ENCODE measurements at places on chromosomes 5 and 9. TPM values are rescaled to one million over a fixed set of nuclear protein-coding genes. Genes with fewer than 3 reads are reported as not detected.

The PPP3R2 gene
- total RNA-seq: not detected

The RNF208 gene
- total RNA-seq: 10.1 TPM

The TAF11L6 gene
- total RNA-seq: not detected

The SNX24 gene
- 19.3 TPM for total RNA-seq

- peak overlapping the region; percentile 81 for H3K4me3 ChIP-seq
- DNase-seq: peak; percentile 95
- H3K27me3 ChIP-seq: peaks cover 50% of the 10 kb centered on the region
- no peaks in the 10 kb centered on the region for H3K36me3 ChIP-seq
These were observed 132.6 kb downstream of the MRPL36 start for GRCh38 chr5:1666812-1667588.

GRCh38 chr5:134543820-134544614 is 18.5 kb downstream of the JADE2 start:
- no peak for DNase-seq
- H3K27me3 ChIP-seq: no peaks in the 10 kb centered on the region
- no peaks in the 10 kb centered on the region for H3K36me3 ChIP-seq
- peaks cover 8% of the 10 kb centered on the region for H3K4me1 ChIP-seq
- no peak overlapping the region for H3K4me3 ChIP-seq

DNA sequence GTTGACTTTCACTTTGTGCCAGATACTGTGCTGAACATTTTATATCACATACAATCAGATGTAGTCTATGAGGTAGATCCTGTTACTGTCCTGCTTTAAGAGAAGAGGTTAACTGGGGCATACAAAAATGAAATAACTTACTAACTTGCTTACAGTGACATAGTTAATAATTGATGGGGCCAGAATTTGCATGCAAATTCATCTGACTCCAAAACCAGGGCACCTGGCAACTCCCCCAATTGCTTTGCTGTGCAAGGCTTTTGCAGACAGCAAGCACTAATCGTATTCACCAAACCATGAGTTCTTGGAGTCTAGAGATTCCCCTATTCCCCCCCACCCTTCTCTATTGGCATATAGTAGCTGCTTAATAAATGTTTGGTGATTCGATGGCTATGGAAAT is 155.9 kb downstream of the TTLL11 start:
- no peaks in the 10 kb centered on the region for H3K4me1 ChIP-seq
- H3K27me3 ChIP-seq: peaks cover 3% of the 10 kb centered on the region
- DNase-seq: no peak
- no peak overlapping the region for H3K27ac ChIP-seq

DNA sequence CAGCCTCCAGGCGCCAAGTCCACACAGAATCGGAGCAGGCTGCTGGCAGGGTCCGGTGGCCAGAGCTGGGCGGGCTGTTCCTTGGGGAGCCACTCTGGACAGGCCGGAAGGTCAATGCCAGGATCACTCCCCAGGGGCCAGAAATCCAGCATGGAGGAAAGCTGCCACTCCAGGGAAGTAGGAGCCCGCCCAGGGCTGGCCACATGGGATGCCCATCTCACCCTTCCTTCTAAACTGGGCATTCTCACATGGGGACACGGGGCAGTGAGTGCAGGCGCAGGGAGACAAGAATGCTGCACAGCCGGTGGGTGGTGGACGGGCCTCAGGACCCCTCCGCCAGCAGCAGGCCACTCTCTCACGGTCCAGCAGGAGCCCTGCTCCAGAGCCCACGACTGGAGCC is 58.2 kb downstream of the ADAMTS2 start:
- no peak for DNase-seq
- no peak overlapping the region for H3K27ac ChIP-seq
- peaks cover 12% of the 10 kb centered on the region for H3K4me1 ChIP-seq
- H3K27me3 ChIP-seq: no peaks in the 10 kb centered on the region

DNA sequence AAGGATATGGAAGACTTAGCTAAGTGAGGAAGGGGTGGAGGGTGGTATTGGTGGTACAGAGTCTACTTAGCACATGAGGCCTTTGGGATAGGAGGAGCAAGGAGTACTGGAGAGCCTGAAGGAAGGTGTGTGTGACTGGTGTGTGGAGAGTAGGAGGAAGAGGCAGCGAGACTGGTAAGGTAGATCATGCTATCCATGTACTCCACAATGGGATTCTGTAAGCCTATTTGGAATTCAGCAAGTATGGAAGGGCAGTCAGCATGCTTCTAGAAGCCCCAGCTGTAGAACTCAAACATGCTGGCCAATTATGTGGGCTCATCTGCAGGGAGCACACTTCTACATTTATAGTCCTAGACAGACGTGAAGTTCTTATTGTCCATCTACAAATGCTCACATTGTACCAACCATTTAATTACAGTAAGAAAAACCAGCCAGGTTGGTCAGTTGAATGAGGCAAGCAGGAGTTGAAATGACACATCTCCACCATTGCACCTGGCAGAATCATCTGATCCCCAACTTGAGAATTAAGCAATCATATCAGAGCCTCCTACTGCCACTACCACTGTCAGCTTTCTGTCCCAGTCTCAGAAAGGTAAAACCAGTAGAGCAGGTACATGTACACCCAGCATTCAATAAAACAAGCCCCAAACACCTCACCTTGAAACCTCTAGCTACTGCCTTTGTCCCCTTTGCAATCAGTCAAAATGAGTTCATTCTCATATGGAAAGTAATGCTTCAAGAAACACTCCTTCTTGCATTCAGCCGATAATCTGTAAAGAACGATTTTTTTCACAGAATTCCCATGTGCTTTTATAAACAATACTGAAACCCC is 60.9 kb upstream of the GLRX start:
- H3K27me3 ChIP-seq: no peaks in the 10 kb centered on the region
- no peaks in the 10 kb centered on the region for H3K36me3 ChIP-seq
- no peak overlapping the region for H3K27ac ChIP-seq
- H3K4me1 ChIP-seq: peaks cover 6% of the 10 kb centered on the region

DNA sequence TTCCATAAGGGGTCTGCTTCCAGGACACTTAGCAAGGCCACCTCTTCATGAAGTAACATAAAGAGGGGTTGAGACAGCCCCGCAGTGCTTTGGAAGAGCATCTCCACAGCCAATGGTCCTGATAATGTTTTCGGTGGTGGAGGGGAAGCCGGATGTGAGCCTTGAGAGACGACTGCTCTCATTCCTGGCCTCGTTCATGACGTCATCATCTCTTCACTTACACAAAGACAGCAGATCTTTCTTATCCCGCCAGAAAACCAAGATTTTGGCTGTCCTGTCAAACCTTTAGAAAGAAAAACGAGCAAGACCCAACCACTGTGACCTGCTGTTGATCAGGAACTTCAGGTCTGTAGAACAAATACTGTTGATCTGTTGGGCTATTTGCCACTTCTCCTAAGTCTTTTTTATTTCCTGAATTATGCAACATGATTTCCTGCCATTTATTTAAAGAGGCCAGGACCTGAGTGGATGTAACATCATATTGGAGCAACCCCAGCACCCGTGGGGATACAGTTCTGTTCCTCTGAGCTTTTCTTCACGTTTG is 89.0 kb upstream of the IRX2 start:
- peaks cover 2% of the 10 kb centered on the region for H3K36me3 ChIP-seq
- no peaks in the 10 kb centered on the region for H3K27me3 ChIP-seq
- no peaks in the 10 kb centered on the region for H3K4me1 ChIP-seq

DNA sequence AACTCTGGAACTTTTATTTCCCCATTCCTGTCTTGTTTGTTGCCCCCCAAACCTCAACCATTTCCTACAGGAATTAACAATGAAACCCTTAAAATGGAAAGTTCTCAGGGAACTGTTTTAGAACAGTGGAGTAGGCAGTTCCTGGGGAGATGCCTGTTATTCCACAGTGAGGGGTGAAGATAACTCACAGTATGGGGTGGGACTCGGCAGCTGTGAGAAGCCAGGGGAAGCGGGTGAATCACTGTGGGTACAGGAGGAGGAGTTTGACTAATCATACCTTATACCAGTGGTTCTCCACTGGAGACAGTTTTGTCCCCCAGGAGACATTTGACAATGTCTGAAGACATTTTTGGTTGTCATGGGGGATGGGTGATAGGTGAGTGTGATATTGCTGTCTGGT is 36.9 kb upstream of the GLRA1 start:
- DNase-seq: no peak
- no peak overlapping the region for H3K4me3 ChIP-seq
- H3K4me1 ChIP-seq: peaks cover 22% of the 10 kb centered on the region
- H3K36me3 ChIP-seq: no peaks in the 10 kb centered on the region
- no peak overlapping the region for H3K27ac ChIP-seq

DNA sequence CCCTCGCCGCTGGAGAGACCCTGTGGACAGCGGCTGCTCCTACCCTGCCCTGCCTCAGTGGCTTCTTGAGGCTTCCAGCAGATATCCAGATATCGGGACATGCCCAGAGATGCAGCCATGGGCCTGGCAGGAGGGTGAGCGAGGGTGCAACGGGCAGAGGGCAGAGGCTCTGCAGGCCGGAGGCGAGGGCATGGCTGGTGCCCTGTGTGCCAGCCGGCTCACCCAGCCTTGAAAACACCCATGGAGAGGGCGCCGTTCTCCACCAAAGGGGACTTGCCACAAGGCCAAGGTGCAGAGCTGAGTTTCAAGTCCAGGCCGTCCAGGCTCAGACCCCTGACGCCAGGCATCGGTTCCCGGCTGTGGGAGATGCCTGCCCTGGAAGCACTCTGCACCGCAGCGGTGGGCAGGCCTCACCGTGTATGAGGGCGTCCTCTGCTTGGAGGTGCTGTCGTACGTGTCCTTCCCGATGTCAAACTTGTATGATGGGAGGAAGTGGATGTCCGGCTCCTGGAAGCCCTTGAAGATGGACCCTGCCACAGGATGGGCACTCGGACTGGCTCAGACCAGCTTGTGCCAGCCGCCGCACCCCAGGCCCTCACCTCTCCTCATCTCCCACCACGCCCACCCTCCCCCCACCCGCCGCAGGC is 8.9 kb downstream of the INPP5E start:
- H3K36me3 ChIP-seq: peaks cover 3% of the 10 kb centered on the region
- no peak for DNase-seq
- no peak overlapping the region for H3K27ac ChIP-seq

DNA sequence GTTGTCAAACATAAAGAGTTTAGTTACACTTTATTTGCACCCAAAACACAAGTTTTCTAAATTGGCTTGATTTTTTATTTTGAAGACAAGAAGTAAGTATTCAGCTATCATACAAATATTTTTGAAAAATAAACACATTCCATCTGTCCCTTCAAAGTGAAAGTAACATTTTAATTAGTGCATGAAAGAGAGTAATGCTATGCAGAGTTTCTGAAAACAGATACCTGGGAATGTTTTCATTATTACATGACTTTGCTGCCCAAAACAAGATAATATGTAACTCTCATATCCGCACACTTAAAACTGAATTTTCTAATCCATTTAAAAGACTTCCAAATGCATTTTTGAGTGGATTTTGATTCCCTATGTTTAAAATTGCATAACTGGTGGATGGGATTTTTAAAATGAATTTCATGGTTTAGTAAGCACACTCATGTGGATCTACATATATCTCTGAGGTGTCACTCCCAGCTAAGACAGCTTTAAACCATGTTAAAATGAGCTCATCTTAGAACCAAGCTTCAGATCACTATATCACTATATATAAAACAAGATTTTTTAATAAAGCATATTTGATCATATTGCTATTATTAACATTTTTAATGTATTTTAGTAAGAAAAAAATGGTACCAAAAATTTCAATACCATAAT is 127.5 kb downstream of the ATPSCKMT start:
- no peak overlapping the region for H3K4me3 ChIP-seq
- no peaks in the 10 kb centered on the region for H3K36me3 ChIP-seq
- DNase-seq: no peak
- H3K27ac ChIP-seq: no peak overlapping the region

DNA sequence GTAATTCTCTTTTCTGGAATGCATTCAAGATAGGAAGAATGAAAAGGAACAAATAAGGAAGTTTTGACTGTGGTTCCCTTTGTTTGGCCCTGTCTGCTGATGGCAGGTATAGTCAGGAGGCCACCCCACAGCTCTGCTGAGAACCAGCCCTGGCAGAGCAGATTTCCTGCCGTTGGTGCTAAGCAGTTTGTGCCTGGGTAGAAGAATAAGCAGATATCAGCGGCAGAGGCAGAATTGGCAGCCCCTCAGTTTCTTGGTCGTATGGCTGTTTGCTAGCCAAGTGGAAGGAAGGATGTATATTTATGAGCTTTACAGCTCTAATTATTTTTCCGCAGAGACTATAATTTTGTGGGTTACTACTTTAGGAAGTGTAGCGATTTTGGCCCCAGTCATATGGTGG is 310.2 kb upstream of the RFX3 start:
- no peak overlapping the region for H3K4me3 ChIP-seq
- no peak for DNase-seq
- peaks cover 4% of the 10 kb centered on the region for H3K36me3 ChIP-seq

All from neural crest cell (in vitro differentiated cells).